HEK293T (cell line): ENCODE measurements at places on chromosomes 3 and 15.
A peak's percentile ranks its signal among the peaks of the same experiment; 100 is the strongest.

- DNase-seq, result no peak
Measured at GRCh38 chr15:94306700-94307650, 75.6 kb downstream of the MCTP2 start.

DNA sequence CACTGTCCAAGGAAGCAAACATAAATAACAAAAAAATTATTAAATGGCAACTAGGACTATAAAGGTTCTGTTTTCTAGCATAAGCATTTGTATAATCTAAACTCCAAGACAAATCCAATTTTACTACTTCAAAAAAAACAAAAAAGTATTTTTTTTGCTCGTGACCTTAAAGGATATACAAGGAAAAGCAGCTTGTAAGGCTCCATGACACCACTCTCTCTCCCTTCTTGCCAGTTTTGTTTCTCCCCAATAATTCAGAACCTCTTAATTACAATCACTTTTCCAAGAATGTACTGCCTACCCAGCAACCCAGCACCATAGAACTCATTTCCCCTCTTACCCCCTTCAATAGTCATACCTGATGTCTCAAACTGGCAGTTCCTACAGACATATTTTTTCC is 496.2 kb downstream of the GRM7 start:
- DNase-seq, result no peak

GRCh38 chr3:171776839-171777583 is 33.3 kb downstream of the PLD1 start:
- no peak for DNase-seq

- no peak for DNase-seq
Measured at GRCh38 chr3:128343287-128344051, 123.2 kb downstream of the DNAJB8 start.

DNA sequence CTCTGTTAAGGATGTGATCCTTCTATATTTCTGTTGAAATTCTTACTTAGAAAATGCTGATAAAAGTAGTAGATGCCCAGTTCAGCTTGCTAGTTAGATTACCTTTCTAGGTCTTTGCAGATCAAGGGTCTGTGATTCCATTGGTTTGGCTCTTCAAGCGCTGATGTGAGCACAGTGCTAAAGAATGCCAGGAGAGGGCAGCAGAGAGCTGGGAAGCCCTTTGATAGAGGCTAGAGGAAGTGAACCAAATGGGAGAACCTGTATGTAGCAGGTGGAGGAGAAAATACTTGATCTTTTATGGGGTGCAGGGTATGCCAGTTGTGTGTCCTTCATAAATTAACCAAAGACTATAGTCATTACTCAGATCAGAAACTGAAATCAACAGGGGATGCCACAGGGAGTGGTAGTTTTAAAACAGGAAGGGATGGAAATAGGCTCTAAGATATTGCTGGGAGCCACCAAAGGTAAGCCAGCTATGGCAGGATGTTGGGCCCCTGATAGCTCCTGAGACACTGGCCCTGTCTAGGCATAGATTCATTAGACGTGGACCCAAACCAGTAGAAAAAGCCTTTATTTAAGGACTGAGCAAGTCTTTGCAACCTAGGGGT is 677.4 kb downstream of the SQOR start:
- DNase-seq, result peak; percentile 13

GRCh38 chr3:104347291-104347690 is 1019.4 kb upstream of the ALCAM start:
- DNase-seq, result no peak

- DNase-seq, result no peak
Measured at GRCh38 chr15:69991551-69991980, 106.2 kb downstream of the TLE3 start.

DNA sequence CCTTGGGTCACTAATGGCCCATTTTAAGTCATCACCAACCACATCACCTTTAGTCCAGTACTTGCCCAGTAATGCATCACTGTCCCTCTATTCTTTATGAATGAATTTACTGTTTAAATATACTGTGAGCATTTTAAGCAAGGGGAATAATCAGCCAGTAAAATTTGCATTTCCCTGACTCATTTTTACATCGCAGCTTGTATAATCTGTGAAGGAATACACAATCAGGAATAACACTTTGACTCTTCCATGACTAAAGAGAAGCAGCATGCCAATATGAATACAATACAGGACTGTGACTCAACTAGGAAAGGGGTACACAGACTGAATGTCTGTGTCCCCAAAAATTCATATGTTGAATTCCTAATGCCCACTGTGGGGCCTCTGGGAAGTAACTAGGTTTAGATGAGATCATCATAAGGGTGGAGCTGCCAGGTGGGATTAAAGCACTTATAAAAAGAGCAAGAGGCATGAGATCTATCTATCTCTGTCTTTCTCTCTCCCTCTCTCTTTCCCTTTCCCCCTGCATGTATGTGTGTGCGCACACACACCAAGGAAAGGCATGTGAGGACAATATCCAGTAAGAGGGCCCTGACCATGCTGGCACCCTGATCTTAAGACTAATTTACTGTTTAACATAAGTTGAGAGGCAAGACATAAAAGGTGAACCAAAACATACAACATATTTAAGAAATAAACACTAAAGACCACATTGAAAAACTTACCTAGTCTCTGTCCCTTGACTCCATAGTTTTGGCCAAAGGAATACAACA is 12.1 kb downstream of the B4GALT4 start:
- DNase-seq, result no peak

DNA sequence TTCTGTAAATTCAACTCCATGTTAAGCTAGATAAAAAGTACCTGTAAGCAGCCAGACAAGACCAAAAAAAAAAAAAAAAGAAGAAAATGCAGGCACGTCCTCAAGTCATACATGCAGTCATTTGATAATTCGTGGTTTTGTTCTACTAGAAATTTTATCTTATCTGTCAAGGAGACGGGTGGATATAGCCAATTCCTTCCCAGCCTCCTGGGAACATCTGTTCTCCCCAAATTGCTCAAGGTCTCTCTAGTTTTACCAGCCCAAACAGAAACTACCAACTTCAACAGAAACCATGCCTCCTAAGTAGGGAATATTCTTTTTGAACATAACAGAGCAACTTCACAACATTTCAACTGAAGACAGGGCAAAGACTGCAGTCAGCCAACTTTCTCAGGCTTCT is 19.5 kb downstream of the RYK start:
- no peak for DNase-seq

DNA sequence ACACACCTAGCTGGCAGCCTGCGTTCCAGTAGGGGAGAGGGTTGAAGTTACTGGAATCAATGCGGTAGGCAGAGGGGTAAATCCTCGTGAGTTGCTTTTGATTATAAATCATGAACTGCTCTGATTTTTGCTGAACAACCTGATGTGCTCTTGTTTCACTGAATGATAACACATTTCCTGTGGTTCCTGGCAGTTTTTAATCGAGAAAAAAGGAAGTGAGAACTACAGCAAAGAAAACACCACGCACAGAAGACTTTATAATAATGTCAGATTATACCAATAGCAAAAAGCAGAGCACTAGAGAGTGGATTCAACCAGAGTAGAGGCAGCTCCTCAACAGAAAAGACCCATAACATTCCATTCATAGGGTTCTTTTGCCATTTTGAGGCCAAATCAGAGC is 200.8 kb upstream of the STRIT1 start:
- DNase-seq, result no peak

DNA sequence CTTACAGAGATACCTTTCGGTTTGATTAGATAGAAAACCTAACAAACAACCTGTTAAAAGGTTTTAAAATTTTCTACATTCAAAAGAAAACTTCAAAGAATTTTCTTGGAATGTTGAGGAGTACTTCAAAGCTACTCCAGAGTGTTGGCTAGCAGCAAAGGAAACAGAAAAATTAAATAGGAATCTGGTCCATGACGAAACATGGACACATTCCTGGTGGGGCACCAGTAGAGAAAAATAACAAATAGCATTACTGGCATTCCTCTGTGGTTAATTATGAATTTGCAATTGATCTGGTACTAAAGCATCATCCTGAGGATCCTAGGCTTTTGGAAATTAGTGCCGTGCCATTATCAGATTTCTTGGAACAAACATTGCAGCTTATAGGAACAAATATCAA is 59.5 kb upstream of the DPPA4 start:
- no peak for DNase-seq

- no peak for DNase-seq
Measured at GRCh38 chr15:41010345-41010744, 57.1 kb downstream of the CHAC1 start.

GRCh38 chr3:71581457-71582035 is 2.0 kb downstream of the FOXP1 start:
- DNase-seq, result peak; percentile 45

GRCh38 chr3:120177707-120178306 is 83.6 kb upstream of the GSK3B start:
- no peak for DNase-seq

DNA sequence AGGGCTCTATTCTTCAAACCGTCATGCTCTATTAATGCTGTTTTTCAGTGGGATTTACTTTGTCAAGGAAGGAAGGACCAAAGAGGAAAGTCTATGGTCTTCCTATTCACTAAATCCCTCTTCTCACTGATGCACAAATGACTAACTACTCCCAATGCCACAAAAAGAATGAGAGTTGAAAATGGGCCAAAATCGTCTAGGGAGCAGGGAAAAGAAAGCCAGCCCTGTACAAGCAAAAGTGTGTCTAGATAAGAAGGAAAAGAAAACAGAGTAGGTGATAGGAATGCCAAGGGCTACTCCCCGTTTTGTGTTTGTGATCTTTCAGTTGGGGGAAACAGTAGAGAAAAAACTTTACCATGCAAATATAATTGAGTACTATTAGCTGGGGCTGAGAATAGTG is 97.2 kb upstream of the TMCO5A start:
- no peak for DNase-seq

GRCh38 chr15:39953521-39953920 is 19.6 kb downstream of the EIF2AK4 start:
- no peak for DNase-seq

DNA sequence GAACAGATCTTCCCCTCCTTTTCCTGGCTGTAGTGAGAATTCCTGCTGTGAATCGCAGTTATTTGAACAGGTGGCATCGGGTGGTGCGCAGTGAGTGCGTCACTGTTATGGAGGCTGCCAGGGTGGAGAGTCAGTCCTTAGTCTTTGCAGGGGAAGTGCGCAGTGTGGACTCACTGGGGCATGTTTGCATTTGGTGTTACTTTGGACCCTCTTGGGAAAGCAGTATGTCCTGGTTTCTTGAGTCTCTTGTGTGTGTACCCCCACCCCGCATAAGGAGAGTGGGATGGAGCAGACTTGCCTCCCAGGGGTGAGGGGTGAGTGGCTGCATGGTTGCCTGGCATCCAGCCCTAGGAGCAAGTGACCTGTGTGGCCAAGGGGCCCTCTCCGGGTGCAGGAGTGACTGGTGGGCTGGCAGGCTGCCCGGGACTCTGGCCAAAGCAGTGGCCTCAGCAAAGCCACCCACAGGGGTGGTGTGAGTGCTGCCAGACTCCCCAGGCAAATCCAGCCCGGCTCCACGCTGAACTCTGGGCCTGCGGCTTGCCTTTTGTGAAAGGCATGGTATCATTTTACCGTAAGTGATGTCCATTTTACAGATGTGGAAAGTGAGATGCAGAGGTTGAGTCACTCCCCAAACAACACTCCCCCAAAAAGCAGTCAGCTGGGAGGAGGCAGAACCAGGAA is 46.4 kb downstream of the DNASE1L3 start:
- DNase-seq, result no peak

- DNase-seq, result no peak
Measured at GRCh38 chr3:153210146-153210545, 48.1 kb downstream of the RAP2B start.

- DNase-seq, result no peak
Measured at GRCh38 chr15:57079931-57080620, 161.6 kb downstream of the TCF12 start.

DNA sequence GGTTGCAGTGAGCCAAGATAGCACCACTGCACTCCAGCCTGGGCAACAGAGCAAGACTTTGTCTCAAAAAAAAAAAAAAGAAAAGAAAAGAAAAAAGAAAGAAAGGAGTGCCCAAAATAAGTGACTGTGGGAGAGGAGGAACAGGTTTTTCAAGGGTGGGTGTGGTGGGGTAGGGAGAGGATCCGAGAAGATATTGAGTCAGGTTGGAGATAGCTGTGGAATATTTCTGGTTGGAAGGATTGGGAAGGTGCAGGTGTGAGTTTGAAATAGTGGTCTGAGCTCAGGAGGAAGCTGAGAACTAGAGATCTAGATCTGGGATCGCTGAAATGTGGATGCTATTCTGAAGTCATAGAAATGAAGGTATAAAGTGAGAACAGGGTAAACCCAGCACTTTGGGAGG is 7.8 kb downstream of the SCAMP2 start:
- no peak for DNase-seq

DNA sequence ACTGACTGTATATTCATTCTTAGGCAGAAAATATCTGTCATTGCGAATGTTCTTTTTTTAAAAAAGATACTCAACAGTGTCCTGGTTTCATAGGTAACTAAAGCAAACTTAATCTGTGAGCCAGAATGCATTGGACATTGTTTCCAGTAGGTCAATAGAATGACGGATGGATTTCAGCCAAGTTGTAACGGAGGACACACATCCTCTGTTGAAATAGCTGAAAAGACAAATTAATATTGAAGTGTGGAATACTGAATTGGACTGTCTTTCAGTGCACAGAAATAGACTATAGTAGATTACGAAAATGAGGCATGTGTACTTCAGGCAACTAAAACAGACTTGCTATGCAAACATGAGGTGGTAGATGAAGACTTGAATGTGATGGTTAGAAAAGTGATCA is 461.6 kb downstream of the WDR72 start:
- no peak for DNase-seq

DNA sequence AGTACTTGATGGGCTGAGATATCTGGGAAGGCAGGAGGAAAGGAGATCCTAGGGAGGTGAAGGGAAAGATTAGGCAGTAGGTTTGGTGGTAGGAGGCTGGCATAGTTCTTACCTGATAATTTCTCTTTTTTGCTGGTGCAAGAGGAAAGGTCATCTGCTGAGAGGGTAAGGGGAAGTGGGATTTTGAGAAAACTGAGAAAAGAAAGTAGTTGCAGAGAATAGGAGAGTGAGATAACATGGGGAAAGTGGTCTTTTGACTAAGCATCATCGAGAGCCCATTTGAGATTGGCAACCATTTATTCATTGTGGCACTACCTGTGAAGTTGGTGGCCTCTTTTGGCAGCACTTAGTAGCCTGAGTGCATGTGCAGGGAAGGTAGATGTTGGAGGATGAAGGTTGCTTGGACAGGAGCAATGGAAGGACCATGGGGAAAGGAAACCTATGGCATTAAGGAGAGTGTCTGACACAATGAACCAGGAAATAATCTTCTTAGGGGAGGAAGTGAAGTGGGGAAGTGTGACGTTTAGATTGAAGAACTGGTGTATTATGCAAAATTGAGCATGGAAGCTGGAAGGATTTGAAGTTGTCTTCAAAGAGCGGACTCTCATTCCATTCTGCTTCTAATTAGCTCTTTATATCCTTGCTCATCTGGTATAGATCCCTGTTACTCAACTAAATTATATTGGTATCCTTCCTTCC is 21.9 kb upstream of the USP13 start:
- no peak for DNase-seq
